ENCODE measurements at places on chromosomes 2 and 18. TPM values are rescaled to one million over a fixed set of nuclear protein-coding genes. Genes with fewer than 3 reads are reported as not detected.

The RAB6C gene
- not detected for total RNA-seq

DNA sequence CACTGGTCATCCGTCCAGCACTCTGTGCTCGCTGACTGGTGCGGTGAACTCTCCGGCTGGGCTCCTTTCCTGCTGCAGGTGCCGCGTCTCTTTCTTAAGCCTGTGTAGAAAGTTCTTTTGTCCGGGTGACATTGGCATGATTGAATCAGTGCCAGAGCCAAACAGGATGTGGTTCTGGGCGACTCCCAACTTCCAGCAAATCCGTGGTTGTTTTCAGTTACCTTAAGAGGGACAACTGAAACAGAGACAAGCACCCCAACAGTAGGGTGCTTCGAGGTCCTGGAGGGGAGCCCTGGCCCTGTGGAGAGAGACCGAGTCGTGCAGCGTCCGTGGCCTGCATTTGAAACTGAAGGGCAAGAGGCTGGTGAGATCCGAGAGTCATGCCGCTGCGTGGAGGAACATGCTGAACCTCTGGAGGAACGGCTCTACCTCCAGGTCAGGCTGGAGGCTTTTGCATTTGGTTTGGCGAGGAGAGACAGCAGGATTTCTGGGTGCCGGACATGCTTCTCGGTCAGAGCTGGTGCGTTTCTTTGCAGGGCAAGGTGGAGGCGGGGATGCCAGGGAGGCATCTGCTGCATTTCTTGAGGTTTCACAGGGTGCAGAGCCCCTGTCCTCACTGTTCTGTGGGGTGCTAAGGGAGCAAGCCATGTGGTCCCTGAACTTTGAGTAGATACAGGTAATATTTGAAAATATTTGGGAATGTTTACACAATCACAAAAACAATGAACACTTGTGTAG, 26.8 kb downstream of the SH3BP4 start:
- peak; percentile 61 for DNase-seq

The DLX2 gene
- total RNA-seq = not detected

GRCh38 chr18:74806073-74806472, 208.4 kb downstream of the ZNF407 start:
- no peak for DNase-seq

GRCh38 chr2:135667045-135667444, 74.6 kb upstream of the UBXN4 start:
- peak; percentile 34 for DNase-seq

The TUBA4A gene
- total RNA-seq = 26.1 TPM

The KIF1A gene
- under 0.01 TPM for total RNA-seq

GRCh38 chr2:96856776-96857666, 795 bp downstream of the ANKRD39 start:
- no peak for DNase-seq

DNA sequence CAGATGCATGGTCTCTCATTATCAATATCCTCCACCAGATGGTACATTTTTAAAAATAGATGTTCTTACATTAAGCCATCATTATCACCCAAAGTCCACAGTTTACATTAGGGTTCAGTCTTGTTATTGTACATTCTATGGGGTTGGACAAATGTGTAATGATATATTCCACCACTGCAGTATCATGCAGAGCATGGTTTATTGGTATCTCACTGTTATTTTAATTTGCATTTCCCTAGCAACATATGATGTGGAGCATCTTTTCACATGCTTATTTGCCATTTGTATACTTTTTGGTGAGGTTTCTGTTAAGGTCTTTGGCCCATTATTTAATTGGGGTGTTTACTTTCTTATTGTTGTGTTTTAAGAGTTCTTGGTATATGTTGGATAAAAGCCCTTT, 95.7 kb downstream of the PTH2R start:
- DNase-seq = no peak

The NT5DC4 gene
- total RNA-seq = not detected

DNA sequence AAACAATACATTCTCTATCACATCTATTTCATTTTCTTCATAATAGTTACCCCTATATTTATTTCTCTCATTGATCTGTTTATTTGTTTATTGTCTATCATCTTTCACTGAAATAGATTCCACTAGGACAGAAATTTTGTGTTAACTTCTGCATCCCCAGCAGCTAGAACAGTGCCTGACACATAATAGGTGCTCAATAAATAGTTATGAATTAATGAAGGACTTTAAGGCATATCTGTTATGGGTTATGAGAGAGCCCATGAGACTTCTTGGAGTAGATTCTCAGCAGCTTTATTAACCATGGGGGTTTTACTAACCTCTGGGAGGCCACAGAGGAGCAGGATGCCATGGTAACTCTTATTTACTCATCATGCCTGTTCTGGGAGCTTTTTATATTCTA, 144.6 kb downstream of the CDC42EP3 start:
- DNase-seq = no peak

The EFEMP1 gene
- 164 TPM for total RNA-seq

The FBLN7 gene
- total RNA-seq = under 0.01 TPM

GRCh38 chr2:167332358-167332757, 444.1 kb downstream of the XIRP2 start:
- no peak for DNase-seq

DNA sequence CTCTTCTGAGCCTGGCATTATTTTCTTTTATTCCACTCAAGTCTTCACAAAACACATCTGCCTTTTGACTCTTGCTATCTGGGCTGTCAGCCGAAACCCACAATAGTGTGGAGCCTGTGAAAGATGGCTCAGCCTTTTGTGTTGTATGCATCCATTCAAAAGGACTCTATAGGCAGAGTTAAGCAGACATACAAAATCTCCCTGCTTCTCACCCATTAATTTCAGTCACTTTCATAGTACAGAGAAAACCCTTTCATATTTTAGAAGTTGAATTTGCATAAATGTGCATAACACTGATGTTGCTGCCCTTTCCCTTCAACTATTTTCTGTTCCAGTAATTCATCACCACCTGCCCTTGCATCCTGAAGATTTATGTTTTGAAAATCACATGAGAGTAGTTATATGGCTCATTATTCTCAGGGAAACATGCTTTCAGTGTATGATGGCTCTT, 154.6 kb downstream of the EVA1A start:
- DNase-seq = no peak

The MYL12B gene
- 692 TPM for total RNA-seq

DNA sequence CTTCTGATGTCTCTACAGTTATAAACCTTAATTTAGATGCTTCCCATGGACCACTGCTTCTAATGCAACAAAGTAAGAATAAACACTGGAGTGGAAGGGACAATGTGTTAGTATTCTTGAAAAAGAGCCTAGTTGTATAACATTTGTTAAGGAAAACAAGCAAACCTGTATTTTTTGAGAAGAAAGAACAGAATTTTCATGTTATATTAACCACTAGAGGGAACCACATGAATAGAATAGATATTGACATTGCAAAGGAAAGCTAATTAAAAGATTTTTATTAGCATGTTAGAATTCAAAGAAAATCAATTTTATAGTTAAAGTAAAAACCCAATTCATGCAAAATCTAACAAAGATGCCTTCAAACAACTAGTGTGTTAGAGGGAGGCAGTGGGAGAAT, 151.2 kb upstream of the BARD1 start:
- DNase-seq = peak; percentile 1

GRCh38 chr18:39188278-39188677, 1622.7 kb upstream of the CELF4 start:
- no peak for DNase-seq

GRCh38 chr2:12637754-12638153, 79.0 kb upstream of the TRIB2 start:
- DNase-seq = peak; percentile 35

The GCKR gene
- under 0.01 TPM for total RNA-seq

GRCh38 chr2:79272616-79273015, 113.1 kb upstream of the REG3A start:
- DNase-seq = no peak
